ENCODE measurements at places on chromosomes 11 and 22. TPM values are rescaled to one million over a fixed set of nuclear protein-coding genes. Genes with fewer than 3 reads are reported as not detected.

Gene MAJIN
- not detected for total RNA-seq

- DNase-seq, result no peak
Observed at GRCh38 chr11:15602785-15603567, 488.3 kb downstream of the INSC start.

DNA sequence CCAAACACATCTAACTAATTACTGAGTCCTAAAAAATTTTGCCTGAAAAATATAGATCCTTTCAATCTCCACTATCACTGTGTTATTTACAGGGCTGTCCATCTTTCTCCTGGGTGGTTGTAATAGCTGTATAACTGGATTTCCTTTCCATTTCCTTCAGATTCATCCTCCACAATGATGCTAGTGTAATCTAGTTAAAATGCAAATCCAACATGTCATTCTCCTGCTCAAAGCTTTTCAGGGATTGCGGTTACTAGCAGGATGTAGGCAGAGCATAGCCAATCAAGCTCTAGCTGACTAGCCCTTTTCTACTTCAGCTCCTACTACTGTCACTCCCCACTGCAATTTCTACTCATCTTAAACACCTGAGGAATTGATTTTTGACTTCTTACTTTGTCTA lies 283.0 kb downstream of the RAB38 start:
- no peak for DNase-seq

Gene EHF
- 142 TPM for total RNA-seq

Gene MMP12
- total RNA-seq, result not detected

All from stomach (tissue), 19 donors.